A549 treated with CORT108297 at 1 μM for 4 hours (cell line): ENCODE measurements at places on chromosomes 12 and 14. TPM values are rescaled to one million over a fixed set of nuclear protein-coding genes. Genes with fewer than 3 reads are reported as not detected.

Gene ANO4
- total RNA-seq: 0.03 to 0.05 TPM in 2 of 5 replicates, not detected in the others

Gene LALBA
- not detected in 5 replicates for total RNA-seq

Gene P2RX2
- total RNA-seq: not detected in 5 replicates

Gene TAS2R13
- not detected in 5 replicates for total RNA-seq

Gene A2M
- total RNA-seq: 0.27 TPM in 1 of 5 replicates, not detected in the others

Gene LUM
- 0.07 to 0.50 TPM (median 0.40 TPM) in 4 of 5 replicates, not detected in the other for total RNA-seq

Gene GPR137C
- 0.07 to 0.16 TPM (median 0.10 TPM) in 5 replicates for total RNA-seq

Gene PAPOLA
- total RNA-seq: 79.0 to 90.5 TPM (median 87.6 TPM) in 5 replicates

Gene VRTN
- not detected in 5 replicates for total RNA-seq

Gene FGF23
- total RNA-seq: not detected in 5 replicates

Gene TAS2R43
- total RNA-seq: not detected in 5 replicates
